Activated T-cell treated with anti-CD3 and anti-CD28 coated beads for 24 hours (primary cell): ENCODE measurements at places on chromosomes 2 and 18.
A peak's percentile ranks its signal among the peaks of the same experiment; 100 is the strongest.

DNA sequence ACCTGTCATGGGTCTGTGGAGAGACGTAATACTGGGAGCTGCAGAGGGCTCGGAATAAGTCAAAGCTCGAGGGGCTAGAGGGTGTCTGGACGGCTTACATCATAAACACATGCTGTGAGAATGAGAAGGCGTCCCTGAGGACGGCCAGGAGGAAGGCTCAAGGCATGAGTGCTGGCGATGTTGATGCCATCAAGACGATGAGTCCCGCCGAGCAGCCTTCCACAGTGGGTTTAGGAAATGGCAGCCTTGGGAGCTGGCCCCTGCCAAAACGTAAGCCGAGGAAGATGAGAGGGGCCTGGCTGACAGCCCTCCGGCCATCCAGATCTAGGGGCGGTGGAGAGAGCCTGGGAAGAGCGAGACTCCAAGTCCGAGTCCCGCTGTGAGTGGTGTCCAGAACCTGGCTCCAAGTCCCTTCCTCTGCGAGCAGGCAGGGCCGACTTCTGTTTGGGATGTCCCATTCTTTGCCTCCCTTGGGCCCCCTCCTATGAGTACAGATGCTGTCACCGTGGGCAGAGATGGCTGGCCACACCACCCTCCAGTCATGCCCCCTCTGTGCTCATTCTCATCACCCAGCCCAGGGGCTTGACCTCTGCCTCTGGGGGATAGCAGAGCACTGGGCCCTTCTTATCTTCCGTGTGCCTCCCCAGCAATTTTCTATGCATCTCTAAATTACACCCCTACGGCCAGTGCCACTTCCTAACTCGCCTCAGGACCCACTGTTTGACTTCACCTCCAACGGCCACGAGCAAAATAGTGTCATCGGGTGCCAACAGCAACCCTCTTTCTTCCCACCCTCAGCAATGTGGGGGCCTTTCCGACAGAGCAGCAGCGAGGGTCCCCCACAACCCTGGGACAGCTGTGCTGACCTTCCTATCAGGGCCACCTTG lies 175.7 kb downstream of the FAM210A start:
- no peak for DNase-seq

GRCh38 chr18:67957684-67958083 lies 441.2 kb upstream of the DSEL start:
- DNase-seq, result no peak

DNA sequence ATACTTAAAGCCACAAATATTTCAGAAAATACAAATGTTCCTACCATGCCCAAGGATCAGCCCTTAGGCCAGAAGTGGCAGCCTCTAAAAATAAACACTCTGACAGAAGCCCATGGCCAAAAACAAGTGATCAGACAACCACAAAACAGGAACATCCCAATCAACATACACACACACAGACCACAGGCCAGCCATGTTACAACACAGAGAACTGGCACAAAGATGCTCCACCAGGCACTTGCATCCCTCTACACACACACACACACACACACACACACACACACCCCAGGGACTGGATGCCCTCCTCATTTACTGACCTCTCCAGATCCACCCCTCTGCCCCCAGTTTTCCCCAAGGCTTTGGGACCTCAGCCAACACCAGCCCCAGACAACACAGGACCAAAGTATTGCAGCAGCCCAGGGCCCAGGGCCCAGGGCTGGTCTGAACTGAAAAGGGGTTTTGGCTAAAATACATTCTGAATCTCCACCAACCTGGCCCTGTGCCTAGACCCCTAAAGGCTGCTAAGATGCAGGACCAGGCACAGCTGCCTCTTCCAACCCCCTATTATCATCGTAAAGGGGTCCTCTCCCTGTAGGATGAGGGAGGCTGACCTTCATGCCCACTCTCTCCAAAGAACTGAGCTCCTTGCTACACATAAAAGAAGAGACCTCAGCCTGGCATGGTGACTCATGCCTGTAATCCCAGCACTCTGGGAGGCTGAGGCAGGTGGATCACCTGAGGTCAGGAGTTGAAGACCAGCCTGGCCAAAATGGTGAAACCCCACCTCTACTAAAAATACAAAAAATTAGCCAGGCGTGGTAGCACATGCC lies 151.4 kb downstream of the TNS1 start:
- DNase-seq, result no peak

DNA sequence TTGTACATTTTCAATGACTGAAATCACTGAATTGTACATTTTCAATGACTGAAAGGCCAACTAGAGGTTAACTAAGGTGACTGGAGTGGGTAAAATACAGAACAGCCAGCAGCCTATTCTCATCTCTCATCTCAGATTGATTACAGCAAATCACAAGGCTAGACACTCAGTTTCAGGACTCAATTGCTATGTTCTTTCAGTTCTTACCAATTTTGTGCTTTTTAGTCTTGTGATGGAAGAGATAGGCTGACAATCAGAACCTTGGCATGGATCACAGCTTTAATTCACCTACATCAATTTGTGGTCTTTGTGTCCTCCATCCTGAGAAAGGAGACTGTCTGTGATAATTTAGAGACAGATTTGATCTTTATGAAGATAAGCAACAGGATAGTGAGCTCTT lies 124.7 kb downstream of the GULP1 start:
- no peak for DNase-seq

GRCh38 chr18:6059551-6059950 lies 164.2 kb upstream of the TMEM200C start:
- DNase-seq, result no peak

GRCh38 chr18:21369146-21369545 lies 127.1 kb downstream of the GREB1L start:
- no peak for DNase-seq

- no peak for DNase-seq
Observed at GRCh38 chr2:50358586-50358985, 673.3 kb downstream of the NRXN1 start.

- DNase-seq, result no peak
Observed at GRCh38 chr2:218567797-218568189, 358 bp downstream of the USP37 start.

- no peak for DNase-seq
Observed at GRCh38 chr18:63970809-63971205, 926 bp downstream of the SERPINB8 start.

GRCh38 chr2:201580486-201580885 lies 62.8 kb downstream of the TMEM237 start:
- no peak for DNase-seq

GRCh38 chr2:74357627-74358026 lies 14.4 kb upstream of the SLC4A5 start:
- DNase-seq, result no peak

DNA sequence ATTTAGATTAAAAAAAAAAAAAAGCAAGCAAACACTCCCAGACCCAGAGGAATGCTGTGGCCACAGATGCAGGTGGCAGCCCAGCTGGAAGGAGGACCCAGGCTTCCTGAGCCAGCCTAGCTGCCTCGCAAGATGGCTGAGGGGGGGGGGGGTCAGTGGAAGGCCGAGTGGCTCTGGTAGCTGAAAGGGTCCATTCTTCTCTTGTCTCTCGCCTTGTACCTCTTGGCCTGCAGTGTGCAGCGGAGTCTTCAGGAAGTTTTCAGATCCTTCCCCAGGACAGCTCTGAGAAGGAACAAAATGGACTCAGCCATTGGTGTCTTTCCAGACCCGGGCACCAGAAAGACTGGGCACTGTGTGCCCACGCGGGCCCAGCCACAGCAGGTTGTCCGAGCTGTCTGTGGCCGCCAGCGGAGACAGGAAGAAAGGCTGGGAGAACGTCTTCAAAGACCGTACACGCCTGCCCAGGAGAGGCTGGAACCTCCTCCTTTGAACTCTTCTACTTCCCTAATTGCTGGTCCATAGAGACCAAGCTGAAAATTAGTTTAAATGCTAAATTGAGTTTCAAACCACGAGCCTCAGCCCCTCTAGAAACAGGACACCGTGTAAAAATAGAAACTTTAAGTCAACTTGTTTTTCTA lies 21.3 kb downstream of the APCDD1 start:
- DNase-seq, result no peak

GRCh38 chr2:111046670-111047069 lies 74.0 kb upstream of the BCL2L11 start:
- no peak for DNase-seq

DNA sequence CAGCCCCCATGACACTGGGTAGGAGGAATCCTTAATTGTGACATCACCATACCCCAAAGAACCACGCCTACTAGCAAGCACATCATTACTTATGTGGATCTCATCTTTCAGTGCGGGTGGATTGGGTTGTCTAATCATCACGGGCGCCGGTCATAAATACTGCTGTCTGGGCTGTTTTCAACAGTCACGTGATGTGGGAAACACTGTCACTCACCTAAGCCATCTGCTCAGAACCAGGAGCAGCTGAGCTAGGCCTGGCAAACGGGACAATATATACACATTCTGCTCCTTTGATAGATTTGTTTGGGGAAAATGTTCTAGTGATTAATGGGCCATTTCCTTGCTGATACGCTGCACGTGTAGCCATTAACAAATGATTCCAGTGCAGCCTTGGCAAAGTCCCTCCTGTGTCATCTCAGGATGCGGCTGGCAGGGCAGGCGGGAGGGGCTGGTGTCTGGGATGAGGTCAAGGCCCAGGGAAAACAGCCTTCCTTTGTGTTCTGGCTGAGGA lies 145.9 kb upstream of the COPS8 start:
- DNase-seq, result no peak

DNA sequence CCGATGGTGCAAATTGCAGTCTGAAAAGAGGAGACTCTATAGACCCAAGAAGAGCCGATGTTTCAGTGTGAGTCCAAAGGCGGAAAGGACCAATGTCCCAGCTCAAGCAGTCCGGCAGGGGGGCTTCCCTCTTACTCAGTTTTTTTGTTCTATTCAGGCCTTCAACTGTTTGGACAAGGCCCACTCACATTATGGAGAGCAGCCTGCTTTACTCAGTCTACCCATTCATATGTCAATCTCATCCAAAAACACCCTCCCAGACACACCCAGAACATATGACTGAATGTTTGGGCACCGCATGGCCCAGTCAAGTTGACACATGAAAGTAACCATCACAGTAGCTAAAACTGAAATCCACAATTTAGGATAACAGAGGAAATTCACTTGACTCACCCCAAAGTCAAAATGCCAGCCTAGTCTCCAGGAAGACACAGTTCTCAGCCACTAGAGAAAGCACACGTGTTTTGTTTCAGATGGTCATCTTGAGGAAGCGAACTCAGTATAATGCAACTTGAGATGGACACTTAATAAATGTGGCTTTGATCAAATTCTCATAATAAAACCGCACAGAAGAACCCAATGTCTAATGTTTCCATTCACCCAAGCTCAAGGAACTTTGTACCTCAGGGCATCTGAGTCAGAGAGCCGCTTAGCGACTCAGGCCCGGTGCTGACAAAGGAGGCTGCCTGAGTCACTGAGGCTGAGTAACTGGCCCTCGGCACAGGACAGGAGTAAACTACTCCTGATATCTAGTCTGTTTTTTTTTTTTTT lies 2.4 kb downstream of the FHL2 start:
- peak; percentile 30 for DNase-seq

GRCh38 chr2:152402780-152403759 lies 68.1 kb downstream of the FMNL2 start:
- DNase-seq, result no peak

- no peak for DNase-seq
Observed at GRCh38 chr2:227183657-227184367, 19.4 kb downstream of the COL4A3 start.

DNA sequence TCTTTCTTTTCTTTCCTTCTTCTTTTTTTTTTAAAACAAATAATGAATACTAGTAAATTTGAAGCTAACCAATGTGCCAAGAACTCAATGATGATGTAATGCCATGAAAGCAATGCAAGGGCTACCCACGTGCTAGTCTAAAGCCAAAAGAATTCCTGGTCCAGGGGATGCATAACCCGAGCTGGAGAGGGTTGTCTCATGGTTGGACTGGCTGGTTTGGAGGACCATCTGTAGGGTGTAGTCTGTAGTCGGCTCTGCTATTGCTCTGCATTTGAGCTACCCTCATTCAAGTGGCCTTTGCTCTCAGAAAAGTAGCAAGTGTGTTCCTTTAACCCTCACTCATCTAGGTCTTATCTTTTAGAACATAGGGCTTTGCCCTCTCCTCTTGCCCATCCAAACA lies 469.6 kb upstream of the CELF4 start:
- DNase-seq, result no peak

- DNase-seq, result no peak
Observed at GRCh38 chr2:171317492-171318125, 116.2 kb downstream of the METTL8 start.

GRCh38 chr2:158501301-158501700 lies 44.5 kb downstream of the PKP4 start:
- no peak for DNase-seq

- no peak for DNase-seq
Observed at GRCh38 chr2:207830778-207831438, 61.2 kb upstream of the FZD5 start.

GRCh38 chr2:8370258-8370802 lies 311.5 kb upstream of the ID2 start:
- DNase-seq, result no peak

- no peak for DNase-seq
Observed at GRCh38 chr2:187547353-187547979, 6.8 kb downstream of the TFPI start.

DNA sequence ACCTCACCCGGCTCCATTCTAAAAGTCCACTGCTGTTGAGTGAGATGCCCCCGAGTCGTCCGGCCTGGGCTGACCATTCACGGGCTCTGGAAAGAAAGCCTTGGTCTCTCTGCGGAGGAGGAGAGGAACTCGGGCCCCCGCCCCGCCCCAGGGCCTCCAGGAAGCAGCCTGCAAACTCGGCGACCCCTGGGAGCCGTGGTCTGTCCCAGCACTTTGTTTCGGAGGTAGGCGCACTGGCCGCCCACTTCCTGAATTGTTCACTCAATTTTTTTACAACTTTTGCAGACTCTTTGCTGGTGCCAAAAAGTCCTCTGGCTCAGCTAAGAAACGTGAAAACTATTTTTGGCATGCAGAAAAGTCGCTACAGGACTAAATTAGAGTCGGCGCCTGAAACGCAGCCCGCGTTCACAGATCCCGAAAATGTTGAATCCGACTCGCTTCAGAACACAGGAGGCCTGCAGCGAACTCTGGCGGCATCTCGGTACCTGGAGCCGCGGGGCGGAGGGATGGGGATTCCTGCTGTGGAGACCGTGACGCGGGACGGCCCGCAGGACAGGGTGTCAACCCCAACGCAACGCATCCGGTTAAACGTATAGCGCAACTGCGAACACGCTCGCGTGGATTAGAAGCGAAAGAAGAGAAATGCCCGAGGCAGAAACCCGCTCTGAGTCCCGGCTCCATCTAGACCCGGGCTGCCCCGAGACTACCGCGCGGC lies 1.5 kb downstream of the PXDN start:
- no peak for DNase-seq

- DNase-seq, result no peak
Observed at GRCh38 chr18:74775239-74775638, 177.6 kb downstream of the ZNF407 start.

DNA sequence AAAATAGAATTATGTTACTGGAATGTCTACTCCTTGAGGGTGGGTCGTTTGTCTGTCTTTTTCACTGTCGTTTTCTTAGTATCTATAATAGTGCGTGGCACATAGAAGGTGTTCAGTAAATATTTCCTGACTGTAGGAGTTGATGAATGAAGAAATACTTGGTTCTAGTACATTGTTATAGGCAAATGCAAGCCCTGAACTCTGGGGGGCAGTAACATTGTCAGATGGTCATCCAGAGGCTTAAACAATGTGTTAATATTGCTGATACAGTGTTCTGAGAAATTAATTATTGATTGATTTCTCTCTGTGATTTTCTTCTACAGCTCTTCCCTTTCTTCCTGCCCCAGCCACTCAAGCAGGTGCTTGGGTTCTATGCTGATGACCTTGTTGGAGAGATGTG lies 24.4 kb upstream of the THOC1 start:
- no peak for DNase-seq

GRCh38 chr2:207734264-207734635 lies 22.8 kb downstream of the CCNYL1 start:
- DNase-seq, result no peak

GRCh38 chr2:68911246-68911645 lies 40.0 kb upstream of the BMP10 start:
- DNase-seq, result no peak
